ENCODE measurements at places on chromosomes 3 and 15.

GRCh38 chr3:187013159-187013716 is 82.9 kb downstream of the ST6GAL1 start:
- DNase-seq = no peak

DNA sequence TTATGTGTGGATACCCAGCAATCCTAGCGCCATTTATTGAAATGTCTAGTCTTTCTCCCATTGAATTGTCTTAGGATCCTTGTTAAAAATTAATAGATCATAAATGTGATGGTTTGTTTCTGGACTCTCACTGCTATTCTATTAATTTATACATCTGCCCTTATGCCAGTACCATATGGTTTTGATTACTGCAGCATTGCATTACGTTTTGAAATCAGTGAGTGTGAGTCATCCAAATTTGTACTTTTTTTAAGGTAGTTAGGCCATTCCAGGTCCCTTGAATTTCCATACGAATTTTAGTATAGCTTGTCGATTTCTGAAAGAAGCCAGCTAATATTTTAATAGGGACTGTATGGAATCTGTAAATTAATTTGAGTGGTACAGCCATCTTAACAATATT is 648.6 kb upstream of the ZNF385D start:
- no peak for DNase-seq

DNA sequence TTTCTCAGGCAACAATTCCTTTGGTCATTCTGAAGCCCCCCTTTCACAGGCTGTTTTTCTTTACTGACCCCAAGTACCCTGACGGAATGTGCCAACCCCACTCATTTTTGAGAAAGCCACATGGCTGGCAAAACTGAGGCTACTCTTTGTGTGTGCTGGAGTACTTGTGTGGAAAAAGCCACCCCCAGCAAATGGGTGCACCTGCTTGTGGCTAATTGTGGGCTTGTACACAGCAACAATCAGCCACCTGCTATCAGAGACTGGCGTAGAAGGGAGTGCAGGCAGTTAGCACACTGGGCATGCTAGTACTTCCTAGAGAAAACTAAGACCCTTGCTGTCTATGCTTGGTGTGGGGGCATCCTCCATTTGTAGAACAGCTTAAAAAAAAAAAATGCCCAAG is 110.1 kb upstream of the LMOD3 start:
- DNase-seq = no peak

DNA sequence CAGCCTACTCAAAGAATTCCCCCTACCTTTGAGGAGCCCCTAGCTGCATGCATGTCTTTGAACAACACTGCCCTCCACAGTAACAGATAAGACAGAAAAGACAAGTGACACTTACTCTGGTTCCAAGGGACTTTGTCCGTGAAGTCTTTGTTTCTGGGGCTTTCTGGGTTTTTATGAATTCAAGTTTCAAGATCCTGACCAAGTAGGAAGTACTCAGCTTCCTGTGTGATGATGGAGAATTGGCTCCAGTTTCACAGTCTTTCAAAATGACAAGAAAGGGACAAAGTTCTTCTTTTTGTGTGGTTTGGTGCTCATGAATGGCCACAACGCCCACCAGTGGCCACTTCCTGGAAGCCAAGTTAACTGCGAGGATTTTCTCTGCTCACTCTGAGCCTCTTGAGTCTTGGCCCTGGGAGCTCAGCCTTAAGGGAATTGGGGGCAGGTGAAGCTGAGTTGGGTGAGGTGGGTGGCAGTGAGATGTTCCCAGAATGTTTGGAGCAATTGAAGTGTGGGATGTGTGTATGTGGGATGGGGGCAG is at the start of gene CCR1:
CCR1 (minus strand) TSS at position 147 of the 538 bp plus-strand sequence. CDS start 4,000 bp downstream, outside the sequence.
- DNase-seq = no peak

DNA sequence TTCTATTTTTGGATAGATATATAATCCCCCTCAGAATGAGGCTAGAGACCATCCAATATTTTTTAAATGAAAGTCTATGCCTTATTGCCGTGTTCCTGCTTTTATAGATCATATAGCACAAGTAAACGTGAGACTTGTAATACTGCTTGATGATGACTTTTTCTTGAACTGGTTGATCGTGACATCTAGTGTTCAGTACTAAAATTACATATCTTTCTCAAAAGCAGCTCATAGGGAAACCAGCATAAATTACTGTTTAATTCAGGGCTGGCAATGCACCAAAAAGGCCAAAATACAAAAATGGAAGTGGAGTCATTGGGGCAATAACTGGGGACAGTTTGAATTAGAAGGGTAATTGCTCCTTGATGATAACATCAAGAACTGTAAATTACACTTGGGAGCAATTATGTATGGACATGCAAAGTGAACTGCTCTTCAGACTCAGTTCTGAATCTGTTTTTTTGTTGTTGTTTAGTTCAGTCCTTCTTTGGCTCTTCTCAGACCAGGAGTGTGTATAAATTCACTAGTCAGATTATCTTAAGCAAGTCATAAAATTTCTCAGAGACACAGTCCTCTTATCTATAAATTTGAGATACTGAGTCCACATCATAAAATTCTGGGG is 325.3 kb downstream of the THSD4 start:
- DNase-seq = peak; percentile 67

- no peak for DNase-seq
Measured at GRCh38 chr15:83745771-83746170, 91.8 kb downstream of the ADAMTSL3 start.

DNA sequence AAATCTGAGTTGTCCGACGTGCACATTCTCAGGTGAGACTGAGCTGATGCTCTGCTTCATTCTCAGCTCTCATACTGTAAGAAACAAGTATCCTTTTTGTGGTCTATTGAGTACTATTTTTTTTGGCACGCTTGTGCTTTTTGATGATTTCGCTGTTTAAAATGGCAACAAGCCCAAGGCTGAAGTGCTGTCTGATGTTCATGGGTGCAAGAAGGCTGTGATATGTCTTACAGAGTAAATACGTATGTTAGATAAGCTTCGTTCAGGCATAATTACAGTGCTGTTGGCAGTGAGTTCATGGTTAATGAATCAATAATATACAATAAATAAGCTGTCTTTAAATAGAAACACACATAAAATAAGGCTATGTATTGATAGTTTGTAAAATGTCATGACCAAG is 27.2 kb downstream of the AQR start:
- no peak for DNase-seq

DNA sequence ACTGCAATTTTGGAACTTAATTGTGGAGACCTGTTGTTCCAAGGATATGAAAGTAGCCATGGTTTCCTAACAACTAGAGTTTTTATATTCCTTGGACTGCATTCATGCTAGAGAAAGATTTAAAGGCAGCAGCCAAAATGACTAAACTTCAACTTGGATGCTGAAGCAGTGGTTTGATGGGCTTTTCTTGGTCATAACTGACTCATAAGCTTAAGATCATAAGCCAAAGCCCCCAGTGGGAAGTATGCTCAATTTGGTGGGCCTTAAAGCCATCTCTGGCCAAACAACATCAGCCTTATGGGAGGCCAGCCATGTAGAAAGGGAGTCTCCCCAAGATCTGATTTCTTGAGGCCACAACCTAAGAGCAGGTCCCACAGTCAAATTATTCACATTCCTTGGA is 80.2 kb downstream of the ZNF280D start:
- no peak for DNase-seq

DNA sequence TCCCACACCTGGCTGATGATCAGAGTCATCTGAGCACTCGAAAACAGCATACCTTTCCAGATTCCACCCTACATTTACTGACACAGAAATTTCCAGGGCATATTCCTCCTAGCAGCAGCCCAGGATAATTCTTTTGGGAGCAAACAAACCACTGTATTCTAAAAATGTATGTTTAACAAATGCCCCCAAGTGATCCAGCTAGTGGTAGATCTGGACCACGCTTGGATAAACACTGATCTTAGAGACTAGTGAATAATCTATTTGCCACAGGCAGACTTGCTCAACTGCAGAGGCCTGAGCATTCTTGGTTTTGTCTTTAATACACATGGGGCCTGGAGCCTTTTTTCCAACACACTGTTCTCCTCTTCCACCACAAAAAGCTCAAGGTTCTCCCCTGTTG is 89.6 kb downstream of the TM4SF4 start:
- DNase-seq = no peak

GRCh38 chr15:97443101-97443500 is 517.4 kb upstream of the ARRDC4 start:
- DNase-seq = no peak

GRCh38 chr3:10292505-10293419 is at the start of gene GHRL:
GHRL (minus strand) TSS chr3:10292947; CDS start chr3:10290180, 2,767 bp downstream.
- no peak for DNase-seq

- no peak for DNase-seq
Measured at GRCh38 chr3:58633157-58633865, 33.3 kb downstream of the FAM3D start.

DNA sequence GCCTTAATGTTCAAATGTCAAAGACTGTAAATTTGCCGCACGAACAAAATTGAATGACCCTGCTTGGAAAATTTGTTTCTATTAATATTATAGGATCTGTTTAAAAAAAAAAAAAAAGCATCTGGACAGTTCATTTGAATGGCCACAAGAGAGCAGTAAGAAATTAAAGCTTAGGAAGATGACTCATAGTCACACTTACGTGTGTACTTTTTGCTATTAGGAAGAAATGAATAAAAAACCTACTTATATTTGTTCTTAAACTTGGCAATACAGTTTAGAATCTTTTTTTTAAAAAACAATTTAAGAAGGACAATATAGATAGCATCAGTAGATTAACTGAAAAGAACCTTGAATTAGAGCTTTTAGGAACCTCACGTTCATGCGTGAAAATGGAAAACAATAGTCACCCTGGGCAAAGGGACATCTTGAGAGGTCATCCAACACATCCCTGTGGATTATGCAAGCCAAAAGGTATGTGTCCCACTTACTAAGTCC is 621.8 kb downstream of the MECOM start:
- peak; percentile 15 for DNase-seq

DNA sequence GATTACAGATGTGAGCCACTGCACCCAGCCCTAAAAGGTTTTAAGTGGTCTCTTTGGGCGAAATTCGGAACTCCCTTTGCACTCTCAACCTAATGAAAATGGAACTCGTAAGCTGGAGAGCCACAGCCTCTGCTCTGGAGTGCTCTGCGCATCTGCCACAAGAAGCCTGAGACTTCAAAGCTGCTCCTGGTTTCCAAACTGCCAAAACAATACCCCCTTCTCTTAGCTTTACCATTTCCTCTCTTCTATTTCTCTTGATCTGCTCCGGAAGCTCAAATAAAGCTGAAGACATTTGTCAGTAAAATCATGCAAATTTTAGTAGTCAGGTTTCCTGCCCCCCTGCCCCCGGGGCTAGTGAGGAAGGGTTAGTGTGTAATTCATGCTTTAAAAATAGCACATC is 312.7 kb downstream of the MFSD1 start:
- no peak for DNase-seq

DNA sequence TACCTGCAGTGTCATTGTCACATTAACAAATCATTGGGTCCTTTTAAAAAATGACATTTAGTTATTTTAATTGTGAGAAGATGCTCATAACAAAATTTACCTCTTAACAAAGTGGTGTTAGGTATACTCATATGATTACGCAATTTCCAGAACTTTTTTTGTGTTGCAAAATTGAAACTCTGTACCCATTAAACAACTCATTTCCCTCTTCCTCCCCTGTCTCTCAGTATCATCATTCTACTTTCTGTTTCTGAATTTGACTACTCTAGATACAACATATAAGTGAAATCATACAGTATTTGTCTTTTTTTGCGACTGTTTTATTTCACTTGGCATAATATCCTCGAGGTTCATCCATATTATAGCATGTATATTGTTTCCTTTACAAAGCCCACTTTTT is 58.7 kb upstream of the CHST2 start:
- DNase-seq = no peak

DNA sequence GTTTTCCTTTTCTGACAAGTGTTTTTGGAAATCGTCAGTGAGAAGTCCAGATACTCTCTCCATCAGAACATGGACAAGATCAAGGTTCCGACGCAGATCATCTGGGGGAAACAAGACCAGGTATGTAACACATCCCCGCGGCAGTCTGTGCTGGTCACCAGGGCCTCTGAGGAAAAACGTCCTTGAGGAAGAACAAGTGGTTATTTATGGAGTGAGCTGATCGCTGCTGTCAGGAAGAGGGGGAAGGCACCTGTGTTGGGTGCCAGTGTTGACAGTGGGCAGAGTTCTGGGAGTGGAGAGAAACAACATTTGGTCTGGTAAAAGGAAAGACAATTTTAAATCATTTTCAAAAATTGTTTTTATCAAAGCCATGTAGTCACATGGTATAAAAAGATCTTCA is 20.7 kb upstream of the RPP14 start:
- DNase-seq = no peak

GRCh38 chr3:161305095-161305991 is 66.0 kb downstream of the SPTSSB start:
- DNase-seq = peak; percentile 17

DNA sequence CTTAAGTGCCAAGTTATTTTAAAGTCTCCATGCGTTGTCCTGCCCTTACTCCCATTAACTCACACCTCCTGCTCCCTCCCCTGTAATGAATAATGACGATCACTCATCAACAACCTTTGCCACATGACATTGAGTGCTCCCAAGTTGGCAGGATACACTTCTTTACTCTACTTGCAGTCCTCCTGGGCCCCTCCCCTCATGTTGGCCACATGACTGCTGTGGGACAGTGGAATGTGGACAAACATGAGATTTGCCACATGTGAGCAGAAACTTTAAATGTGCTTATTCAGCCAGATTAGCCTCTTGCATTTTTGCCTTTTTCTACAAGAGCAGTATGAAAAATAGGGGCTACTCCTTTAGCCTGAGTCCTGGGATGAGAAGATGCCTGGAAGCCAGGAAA is 167.9 kb downstream of the DCLK3 start:
- DNase-seq = no peak

- DNase-seq = peak; percentile 88
Measured at GRCh38 chr3:4722103-4722502, 229.0 kb downstream of the ITPR1 start.

- no peak for DNase-seq
Measured at GRCh38 chr15:57665939-57666338, 40.6 kb upstream of the POLR2M start.

DNA sequence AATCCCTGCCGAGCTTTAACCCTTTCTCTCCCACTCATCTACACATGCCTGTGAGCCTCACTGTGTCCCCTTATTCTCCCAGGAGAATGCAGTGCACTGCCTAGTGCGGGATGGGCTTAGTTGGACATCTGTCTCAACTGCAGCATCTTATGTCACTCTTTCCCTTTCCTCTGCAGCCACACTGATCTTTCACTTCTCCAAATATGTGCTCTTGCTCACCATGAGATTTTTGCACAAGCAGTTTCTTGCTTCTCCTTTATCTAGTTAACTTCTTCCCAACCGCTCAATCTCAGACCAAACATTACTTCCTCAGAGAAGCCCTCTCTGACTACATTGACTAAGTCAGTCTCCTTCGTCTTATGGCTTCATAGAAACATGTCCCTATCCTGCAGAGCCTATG is 292.3 kb downstream of the KBTBD8 start:
- no peak for DNase-seq

DNA sequence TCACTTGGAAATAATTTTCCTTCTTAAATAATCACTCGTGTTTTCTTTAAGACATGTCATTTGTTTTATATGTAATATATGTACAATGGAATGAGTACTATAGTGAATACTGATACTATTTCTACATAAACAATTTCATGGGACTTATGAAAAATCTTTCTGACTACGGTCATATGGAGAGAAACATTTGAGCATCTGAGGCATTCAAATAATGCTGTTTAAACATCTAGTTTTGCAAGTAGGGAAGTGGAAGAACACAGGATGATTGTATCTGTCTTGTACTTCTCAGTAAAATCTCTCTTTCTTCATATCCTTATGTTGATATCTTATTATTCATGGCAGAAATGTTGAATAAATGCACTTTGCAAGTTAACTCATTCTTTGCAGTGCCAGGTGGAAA is 599.5 kb upstream of the KCNMB2 start:
- no peak for DNase-seq

- DNase-seq = no peak
Measured at GRCh38 chr15:32096916-32097617, 66.8 kb downstream of the CHRNA7 start.

Measured in A549 (cell line).